ENCODE measurements at places on chromosomes 4 and X.

DNA sequence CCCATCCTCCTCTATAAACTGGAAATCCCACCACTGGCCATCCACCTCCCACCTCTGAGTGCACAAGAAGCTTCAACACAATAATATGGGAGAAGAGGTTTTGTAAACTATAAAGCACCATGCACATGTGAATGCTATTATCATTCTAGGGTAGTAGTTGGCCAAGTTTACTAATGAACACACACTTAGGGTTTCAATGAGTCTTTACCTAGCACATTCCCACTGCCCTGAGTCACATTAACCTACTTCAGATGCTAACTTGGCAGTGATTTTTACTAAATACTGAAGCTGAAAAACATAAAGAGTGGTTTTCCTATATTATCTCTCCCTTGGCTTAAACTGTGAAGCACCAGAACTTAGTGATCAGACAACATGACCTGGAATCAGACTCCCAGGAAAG is 93.9 kb downstream of the SH3KBP1 start:
- DNase-seq: no peak

DNA sequence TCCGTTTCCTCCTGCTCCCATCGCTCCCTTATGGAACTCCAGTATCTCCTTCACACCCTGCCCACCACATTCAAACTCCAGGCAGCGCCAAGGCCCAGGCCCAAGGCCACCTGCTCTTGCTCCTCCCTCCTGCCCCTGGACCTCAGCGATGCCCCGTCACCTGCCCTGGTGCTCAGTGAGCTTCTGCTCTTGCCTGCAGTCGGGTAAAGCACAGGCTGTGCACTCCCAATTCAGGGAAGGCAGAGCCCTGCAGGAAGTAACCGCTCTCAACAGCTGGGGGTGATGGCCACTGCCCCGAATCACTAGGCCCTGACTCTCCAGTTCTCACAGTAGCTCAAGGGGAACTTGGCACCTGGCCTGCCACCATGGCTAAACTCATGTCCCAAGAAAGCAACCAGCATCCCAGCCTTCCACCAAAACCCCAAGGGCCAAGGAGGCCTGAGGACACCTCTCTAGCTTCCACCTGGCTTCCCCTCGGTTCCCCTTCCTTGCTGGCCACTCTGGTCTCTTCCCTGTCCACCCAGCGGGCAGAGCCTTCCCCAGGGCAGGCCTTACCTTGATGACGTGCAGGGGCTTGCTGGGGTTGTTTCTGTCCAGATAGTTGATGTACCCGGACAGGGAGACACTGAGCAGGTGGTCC is 29.3 kb downstream of the WDR1 start:
- DNase-seq: no peak

DNA sequence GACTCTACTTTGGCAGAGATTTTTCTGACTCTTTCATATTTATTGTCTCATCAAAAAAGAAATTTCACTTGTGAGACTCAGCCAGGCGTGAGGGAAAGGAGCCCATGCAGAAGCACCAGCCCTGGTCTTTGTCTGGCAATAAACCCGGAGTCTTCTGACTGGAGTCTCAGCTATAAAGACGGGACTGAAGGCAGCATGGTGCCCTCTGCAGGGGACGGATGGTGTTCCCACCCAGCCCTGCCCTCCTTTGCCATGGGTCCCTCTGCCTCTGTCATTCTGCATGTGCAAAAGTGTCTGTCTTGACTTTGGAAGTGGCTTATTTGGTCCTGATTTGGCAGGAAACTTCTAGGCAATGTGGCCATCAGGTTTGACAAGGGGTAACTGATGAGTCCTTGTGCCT is 14.2 kb downstream of the ZNF185 start:
- DNase-seq: peak; percentile 56

- DNase-seq: peak; percentile 12
Observed at GRCh38 chr4:69321153-69321729, 41.0 kb downstream of the UGT2B28 start.

GRCh38 chr4:149223659-149224058 is 592.0 kb downstream of the IQCM start:
- DNase-seq: no peak

DNA sequence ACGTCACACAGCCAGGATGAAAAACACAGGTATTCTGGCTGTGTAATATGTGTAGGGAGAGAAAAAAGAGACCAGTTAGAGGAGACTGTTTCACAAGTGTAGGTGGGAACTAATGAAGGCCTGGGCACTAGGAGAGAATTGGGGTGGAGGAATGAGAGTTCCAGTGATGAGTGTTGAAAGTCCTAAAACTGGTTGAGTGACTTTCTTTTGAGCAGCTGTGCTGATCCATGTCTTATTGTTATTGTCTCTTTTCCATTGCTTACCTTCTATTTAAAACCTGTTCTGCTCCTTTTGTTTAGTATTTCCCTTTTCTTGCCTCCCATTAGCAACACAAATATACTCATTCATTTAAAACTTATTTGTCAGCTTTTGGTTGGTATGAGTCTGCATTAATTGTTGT is 88.7 kb downstream of the PDLIM5 start:
- DNase-seq: no peak

DNA sequence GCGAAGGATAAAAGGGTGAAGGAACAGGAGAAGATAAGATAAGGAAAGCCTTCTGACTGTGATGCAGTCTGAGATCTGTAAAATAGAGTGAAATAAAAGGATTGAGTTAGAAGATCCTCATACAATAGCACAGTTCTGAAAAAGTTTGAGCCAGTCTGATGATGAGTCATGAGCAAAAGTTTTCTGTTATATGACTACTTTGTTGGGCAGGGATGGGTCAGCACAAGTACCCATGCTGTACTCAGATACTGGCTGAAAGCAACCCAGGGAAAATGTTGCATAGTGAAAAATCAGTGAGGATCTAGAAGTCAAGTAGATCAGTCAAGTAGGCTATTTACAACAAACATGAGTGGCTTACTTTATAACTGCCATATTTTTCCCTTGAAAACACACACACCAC is 253.5 kb downstream of the PCDH10 start:
- DNase-seq: no peak

DNA sequence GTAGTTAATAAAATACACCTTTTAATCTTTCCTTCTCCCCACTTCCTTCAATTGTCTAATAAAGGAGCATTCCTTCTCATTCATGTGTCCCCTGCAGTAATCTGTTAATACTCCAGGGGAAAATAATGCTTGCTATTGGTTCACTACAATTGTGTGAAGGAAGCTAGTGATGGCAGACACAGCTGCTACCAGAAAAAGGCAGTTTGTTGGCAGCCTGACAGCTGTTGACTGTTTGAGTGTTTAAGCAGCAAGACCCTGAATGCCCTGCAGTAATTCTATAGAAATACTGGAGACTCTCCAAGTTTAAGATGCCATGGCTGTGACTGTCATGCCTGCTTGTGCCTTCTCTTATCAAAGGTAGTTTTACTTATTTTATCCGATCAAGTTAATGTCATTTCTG is 359.5 kb downstream of the C4orf33 start:
- no peak for DNase-seq

GRCh38 chrX:71056867-71057266 is 11.3 kb downstream of the SNX12 start:
- DNase-seq: no peak

- DNase-seq: no peak
Observed at GRCh38 chr4:56665781-56666180, 15.3 kb downstream of the HOPX start.

DNA sequence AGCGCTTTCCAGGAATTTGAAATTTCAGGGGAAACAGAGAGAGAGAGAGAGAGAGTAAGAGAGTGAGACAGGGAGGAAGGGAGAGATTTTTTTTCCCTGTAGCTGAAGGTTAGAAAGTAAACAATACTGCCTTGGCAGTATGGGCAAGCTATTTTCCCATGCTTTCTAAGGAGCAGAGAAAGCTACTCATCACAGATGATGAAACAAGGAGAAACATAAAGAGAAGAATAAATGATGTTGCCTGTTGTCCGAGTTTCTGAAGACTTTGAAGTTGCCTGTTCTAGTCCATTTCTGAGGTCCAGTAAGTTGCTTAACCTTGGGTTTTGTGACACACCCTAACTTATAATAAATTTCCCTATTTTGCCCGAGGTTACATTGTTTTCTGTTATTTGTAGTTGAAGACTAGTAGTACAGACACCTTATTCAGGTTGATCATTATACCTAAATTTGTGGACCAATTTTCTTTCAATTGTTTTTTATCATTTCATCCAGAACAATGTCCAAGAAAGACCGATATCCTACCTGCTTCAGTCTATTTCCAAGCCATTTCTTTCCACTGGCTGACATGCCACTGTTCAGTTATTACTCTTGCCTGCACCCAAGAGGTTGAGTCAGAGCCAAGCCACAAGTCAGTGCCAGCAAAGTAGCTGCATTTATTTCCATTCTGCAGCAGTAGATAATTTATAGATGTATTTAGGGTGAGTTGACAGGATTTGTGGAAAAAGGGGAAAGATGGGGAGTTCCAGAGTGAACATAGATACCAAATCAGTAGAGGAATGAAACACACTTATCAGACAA is 49.7 kb upstream of the SLC16A2 start:
- no peak for DNase-seq

DNA sequence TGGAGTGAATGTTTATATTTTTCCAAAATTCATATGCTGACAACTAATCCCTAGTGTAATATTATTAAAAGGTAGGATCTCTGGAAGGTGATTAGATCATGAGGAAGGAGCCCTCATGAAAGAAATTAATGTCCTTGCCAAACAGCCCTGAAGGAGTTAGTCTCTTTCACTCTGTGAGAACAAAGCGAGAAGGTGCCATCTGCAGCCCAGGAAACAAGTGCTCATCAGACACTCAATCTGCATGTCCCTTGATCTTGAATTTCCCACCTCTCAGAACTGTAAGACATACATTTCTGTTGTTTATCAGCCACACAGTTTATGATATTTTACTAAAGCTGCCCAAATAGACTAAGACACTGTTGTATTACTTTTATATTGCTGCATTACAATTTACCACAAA is 1283.4 kb downstream of the PCDH7 start:
- no peak for DNase-seq

DNA sequence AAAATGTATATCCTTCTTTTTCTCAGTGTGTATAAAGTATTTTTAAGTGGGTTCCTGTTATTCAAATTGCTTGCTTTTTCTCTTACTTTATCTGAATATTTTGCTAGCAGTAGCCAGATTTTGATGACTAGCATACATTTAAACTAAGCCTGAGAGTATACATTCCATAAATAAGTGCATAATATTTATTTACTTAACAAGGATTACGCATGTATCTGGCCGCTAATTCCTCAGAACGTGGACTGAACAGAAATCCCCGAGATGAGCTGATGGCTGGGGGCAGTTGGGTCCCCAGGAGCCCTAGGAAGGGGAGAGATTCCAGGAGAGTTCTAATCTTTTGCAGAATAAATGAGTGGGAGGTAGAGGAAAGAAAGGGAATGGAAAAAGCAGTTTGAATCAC is 91.0 kb downstream of the PHOX2B start:
- no peak for DNase-seq

- DNase-seq: no peak
Observed at GRCh38 chrX:42149281-42149680, 225.9 kb upstream of the CASK start.

DNA sequence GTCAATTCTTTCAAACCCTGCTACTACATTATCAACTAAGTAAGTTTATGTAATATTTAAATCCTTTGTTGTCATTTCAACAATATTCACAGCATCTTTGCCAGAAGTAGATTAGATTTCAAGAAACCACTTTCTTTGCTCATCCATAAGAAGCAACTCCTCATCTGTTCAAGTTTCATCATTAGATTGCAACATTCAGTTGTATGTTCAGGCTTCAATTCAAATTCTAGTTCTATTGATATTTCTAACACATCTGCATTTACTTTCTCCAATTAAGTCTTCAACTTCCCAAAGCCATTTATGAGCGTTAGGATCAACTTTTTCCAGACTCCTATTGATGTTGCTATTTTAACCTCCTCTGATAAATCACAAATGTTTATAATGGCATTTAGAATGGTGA is 66.1 kb downstream of the BMP3 start:
- DNase-seq: no peak

- DNase-seq: no peak
Observed at GRCh38 chr4:112751447-112751846, 114.5 kb downstream of the LARP7 start.

- no peak for DNase-seq
Observed at GRCh38 chr4:120286813-120287212, 220.2 kb upstream of the MAD2L1 start.

- DNase-seq: no peak
Observed at GRCh38 chrX:10603612-10604011, 16.8 kb downstream of the MID1 start.

- DNase-seq: no peak
Observed at GRCh38 chr4:39067451-39067850, 5.4 kb downstream of the KLHL5 start.

DNA sequence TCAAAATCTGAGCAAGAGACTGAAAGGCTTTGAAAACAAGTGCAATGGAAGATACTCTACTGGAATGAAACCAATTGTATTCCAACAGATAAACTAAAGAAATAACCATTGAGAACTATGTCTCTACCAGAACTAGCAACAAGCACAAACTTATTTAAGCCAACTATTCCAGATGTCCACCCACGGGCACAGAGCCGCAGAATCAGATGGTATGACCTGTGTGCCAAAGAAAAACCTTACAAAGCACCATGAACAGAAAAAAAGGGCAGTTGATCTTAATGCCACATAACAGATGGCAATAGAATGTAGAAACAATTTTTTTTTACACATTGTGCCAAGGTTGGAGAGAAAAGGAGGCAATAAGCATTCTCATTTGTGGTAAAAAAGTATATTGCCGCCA is 269.3 kb upstream of the ADGRL3 start:
- no peak for DNase-seq

DNA sequence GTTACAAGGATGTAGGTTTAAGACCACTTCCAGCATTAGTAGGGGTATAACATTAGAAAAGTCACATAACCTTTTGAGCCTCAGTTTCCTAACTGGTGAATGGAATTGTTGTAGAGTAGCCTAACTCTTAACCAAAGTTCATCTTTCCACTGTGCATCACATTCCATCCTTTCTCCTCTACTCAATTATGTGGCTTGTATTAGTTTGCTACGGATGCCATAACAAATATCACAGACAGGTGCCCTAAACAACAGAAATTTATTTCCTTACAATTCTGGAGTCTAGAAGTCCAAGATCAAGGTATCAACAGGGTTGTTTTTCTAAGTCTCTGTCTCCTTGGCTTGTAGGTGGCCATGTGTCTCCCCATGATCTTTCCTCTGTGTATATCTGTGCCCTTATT is 231.9 kb downstream of the RASL11B start:
- DNase-seq: no peak

DNA sequence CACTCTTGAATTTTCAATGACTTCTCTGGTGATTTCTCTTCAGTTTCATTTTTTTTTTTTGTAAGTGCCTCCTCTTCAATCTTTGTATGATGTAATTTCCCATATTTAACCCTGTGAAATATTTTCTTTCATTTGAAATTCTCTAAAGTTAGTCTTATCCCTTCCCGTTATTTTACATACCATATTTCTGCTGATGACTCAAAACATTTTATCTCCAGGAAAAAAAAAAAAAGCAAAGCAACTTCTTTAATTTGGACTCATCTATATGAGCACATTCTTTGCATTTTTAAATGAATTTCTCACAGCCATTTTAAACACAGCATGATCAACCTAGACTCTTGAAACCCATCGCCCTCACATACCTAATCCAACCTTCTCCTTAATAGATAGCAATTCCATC is 1831.4 kb downstream of the ARAP2 start:
- DNase-seq: no peak

Measured in NAMALWA (cell line).